ENCODE measurements at places on chromosomes 5 and 9.

- no peaks in the 10 kb centered on the region for H3K36me3 ChIP-seq
- H3K27me3 ChIP-seq: peaks cover 7% of the 10 kb centered on the region
- H3K4me3 ChIP-seq: no peak overlapping the region
- no peak for DNase-seq
- H3K4me1 ChIP-seq: peaks cover 18% of the 10 kb centered on the region
- H3K27ac ChIP-seq: no peak overlapping the region
Measured at GRCh38 chr5:1135696-1136525, 24.0 kb upstream of the SLC12A7 start.

GRCh38 chr5:149172709-149173505 lies 31.6 kb downstream of the ABLIM3 start:
- H3K4me1 ChIP-seq: peaks cover 74% of the 10 kb centered on the region
- peak overlapping the region; percentile 86 for H3K27ac ChIP-seq
- DNase-seq: no peak
- H3K4me3 ChIP-seq: peak overlapping the region; percentile 31
- H3K36me3 ChIP-seq: peaks cover 5% of the 10 kb centered on the region

- H3K27ac ChIP-seq: no peak overlapping the region
- H3K36me3 ChIP-seq: no peaks in the 10 kb centered on the region
- DNase-seq: no peak
- no peaks in the 10 kb centered on the region for H3K27me3 ChIP-seq
Measured at GRCh38 chr9:5801739-5802113, 31.2 kb downstream of the ERMP1 start.

DNA sequence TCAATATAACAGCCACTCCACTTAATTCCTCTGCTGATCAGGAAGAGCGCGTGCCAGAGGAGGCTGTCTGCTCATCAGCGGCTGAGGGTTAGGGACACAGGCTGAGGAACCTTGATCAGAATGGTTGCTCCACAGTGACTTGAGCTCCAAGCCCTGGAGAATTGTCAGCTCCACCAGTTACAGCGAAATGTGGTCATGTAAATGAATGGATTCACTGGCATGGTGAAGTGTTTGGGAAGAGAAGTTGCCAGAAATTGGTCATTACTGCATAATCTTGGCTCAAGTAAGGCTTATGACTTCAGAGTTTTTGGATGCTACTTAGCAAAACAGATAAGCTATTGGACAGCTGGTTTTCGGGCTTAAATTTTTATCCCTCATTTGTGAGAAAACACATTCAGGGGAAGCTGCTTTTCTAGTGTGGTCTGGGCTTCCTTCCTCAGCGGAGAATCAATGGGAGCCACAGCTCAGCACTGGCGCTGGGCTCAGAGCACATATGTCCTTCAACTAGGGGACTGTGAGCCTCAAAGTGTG lies 65.0 kb downstream of the PRRT1B start:
- peak overlapping the region; percentile 72 for H3K27ac ChIP-seq
- peak overlapping the region; percentile 20 for H3K4me3 ChIP-seq
- H3K36me3 ChIP-seq: peaks cover 5% of the 10 kb centered on the region
- no peak for DNase-seq
- peaks cover 12% of the 10 kb centered on the region for H3K27me3 ChIP-seq

- H3K4me3 ChIP-seq: no peak overlapping the region
- H3K27me3 ChIP-seq: no peaks in the 10 kb centered on the region
- H3K36me3 ChIP-seq: no peaks in the 10 kb centered on the region
- no peak for DNase-seq
Measured at GRCh38 chr5:75018805-75019587, 33.4 kb downstream of the GCNT4 start.

- H3K4me3 ChIP-seq: no peak overlapping the region
- H3K27ac ChIP-seq: no peak overlapping the region
- no peak for DNase-seq
- no peaks in the 10 kb centered on the region for H3K36me3 ChIP-seq
- H3K27me3 ChIP-seq: no peaks in the 10 kb centered on the region
- H3K4me1 ChIP-seq: no peaks in the 10 kb centered on the region
Measured at GRCh38 chr9:1538301-1538700, 476.8 kb upstream of the SMARCA2 start.

GRCh38 chr9:128193469-128194096 lies 2.2 kb upstream of the CIZ1 start:
- DNase-seq: no peak
- peaks cover 11% of the 10 kb centered on the region for H3K4me1 ChIP-seq
- no peak overlapping the region for H3K4me3 ChIP-seq
- H3K36me3 ChIP-seq: no peaks in the 10 kb centered on the region
- peaks cover 6% of the 10 kb centered on the region for H3K27me3 ChIP-seq

- H3K27me3 ChIP-seq: peaks cover 4% of the 10 kb centered on the region
- no peak for DNase-seq
- no peak overlapping the region for H3K4me3 ChIP-seq
- peaks cover 2% of the 10 kb centered on the region for H3K4me1 ChIP-seq
Measured at GRCh38 chr5:73644385-73644963, 18.5 kb downstream of the ARHGEF28 start.

GRCh38 chr9:121683652-121684051 lies 32.2 kb downstream of the DAB2IP start:
- H3K4me1 ChIP-seq: peaks cover 10% of the 10 kb centered on the region
- DNase-seq: no peak
- H3K27ac ChIP-seq: no peak overlapping the region
- peaks cover 15% of the 10 kb centered on the region for H3K27me3 ChIP-seq

- DNase-seq: peak; percentile 55
- no peaks in the 10 kb centered on the region for H3K36me3 ChIP-seq
- H3K4me3 ChIP-seq: peak overlapping the region; percentile 95
- H3K4me1 ChIP-seq: peaks cover 8% of the 10 kb centered on the region
Measured at GRCh38 chr5:55231029-55231918, 2.1 kb downstream of the CCNO start.

- no peak overlapping the region for H3K4me3 ChIP-seq
- peaks cover 17% of the 10 kb centered on the region for H3K4me1 ChIP-seq
- H3K36me3 ChIP-seq: peaks cover 4% of the 10 kb centered on the region
- DNase-seq: no peak
Measured at GRCh38 chr5:123429221-123429954, 6.2 kb upstream of the CEP120 start.

DNA sequence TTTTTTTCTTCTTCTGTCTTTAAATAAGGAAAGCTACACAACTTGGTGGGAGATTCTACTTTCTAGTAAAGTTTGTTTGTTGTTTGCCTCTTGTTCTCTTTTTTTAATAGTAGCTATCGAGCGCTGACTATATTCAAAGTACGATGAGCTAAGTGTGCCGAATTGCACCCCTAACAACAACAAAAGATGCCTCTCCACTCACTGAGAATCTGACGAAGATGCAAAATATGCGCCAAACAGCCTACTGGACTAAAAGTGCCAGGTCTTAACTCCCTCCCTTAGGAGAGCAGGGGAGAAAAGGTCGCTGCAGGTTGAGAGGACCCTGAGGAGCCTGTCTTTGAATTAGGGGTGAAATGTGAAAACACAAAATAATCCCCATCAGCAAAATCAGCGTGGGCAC lies 713.8 kb upstream of the WWC1 start:
- no peak for DNase-seq
- H3K4me1 ChIP-seq: peaks cover 11% of the 10 kb centered on the region
- H3K27ac ChIP-seq: no peak overlapping the region
- H3K36me3 ChIP-seq: no peaks in the 10 kb centered on the region

DNA sequence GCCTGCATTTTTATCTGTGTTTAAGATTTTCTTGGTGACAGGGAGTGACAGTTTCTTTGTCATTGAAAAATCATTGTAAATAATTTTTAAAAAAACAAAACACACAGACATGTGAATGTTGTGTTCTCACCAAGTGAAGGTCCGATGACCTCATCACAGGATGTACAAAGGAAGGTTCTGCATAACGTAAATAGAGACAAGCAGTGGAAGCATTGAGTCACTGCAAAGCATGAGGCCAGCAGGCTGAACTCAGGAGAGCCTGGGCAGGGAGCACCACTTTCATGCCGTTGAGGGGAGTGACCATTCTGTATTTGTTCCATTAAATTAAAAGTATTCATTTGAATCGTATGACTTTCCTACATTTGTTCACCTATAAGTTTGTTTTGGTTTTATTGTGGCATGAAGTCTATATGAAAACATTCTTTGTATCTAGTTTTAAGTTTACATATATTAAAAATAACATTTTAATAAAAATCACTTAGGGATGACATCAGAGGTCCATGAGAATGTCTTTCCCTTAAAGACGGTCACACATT lies 70.4 kb upstream of the TLE1 start:
- no peaks in the 10 kb centered on the region for H3K36me3 ChIP-seq
- H3K4me3 ChIP-seq: no peak overlapping the region
- no peaks in the 10 kb centered on the region for H3K4me1 ChIP-seq
- no peak for DNase-seq
- peaks cover 3% of the 10 kb centered on the region for H3K27me3 ChIP-seq

All from glutamatergic neuron (in vitro differentiated cells).